Right lobe of liver (tissue), 6 donors: ENCODE measurements at places on chromosomes 3 and 15. TPM values are rescaled to one million over a fixed set of nuclear protein-coding genes. Genes with fewer than 3 reads are reported as not detected.
A peak's percentile ranks its signal among the peaks of the same experiment; 100 is the strongest.

GRCh38 chr3:122986693-122987179, 40.8 kb downstream of the SEMA5B start:
- DNase-seq = no peak

- DNase-seq = no peak
These were observed 25.1 kb downstream of the PIK3CB start for GRCh38 chr3:138809500-138810256.

- DNase-seq = peak; percentile 82
These were observed 16.1 kb upstream of the ONECUT1 start for GRCh38 chr15:52806284-52806655.

DNA sequence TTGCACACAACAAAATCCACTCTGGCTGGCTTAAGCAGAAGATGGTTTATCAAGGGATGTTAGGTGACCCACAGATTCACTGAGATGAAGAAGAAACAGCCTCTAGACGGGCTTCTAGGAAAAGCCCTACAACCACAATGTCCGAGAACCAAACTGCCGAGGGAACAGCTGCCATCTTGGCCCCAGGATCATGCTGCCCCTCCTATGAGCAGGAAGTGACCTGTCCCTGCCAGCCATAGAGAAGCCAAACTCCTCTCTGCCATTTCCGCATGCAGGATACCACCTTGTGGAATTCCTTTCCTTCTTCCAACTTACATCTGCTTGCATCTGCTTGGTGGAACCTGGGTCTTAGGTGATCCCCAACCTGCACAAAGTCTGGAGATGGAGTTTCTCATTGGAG, 11.4 kb upstream of the POMGNT2 start:
- no peak for DNase-seq

DNA sequence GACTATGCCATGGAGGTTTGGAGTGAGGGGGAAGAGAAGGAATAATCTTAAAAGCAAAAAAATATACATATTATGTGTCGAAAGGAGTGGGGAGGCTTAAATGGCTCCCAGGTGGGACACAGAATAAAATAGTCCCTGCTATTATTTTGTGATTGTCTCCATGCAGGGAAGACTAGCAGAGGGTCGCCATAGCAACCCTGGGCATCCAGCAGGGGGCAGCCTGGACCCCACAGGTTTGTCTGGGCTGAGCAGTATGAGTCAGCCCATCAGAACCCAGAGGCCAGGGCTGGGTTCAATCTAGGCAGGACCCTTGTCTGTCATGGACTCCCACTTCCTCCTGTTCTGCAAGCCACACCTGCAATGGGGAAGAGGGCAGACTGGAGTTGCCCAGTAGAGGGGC, 17.6 kb upstream of the LINGO1 start:
- no peak for DNase-seq

DNA sequence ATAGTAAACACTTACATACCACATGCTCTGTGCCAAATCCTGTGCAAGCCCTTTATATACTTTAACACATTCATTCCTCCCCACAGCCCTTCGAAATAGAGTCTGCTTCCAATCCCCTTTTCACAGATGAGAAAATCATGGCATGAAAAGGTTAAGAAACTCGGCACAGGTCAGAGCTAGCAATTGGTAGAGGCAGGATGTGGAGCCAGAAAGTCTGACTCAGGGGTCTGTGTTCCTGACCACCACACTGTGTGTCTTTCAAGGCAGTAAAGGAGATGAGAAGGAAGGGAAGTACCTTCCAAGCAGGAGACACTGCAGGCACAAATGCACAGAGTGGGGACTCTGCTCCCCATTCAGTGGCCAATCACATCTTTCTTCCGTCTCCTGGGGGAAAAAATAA, 61.1 kb downstream of the SCN11A start:
- DNase-seq = no peak

- DNase-seq = no peak
These were observed 69.4 kb downstream of the EPHB3 start for GRCh38 chr3:184630861-184631471.

- DNase-seq = no peak
These were observed 749.2 kb downstream of the NAALADL2 start for GRCh38 chr3:175608356-175608755.

DNA sequence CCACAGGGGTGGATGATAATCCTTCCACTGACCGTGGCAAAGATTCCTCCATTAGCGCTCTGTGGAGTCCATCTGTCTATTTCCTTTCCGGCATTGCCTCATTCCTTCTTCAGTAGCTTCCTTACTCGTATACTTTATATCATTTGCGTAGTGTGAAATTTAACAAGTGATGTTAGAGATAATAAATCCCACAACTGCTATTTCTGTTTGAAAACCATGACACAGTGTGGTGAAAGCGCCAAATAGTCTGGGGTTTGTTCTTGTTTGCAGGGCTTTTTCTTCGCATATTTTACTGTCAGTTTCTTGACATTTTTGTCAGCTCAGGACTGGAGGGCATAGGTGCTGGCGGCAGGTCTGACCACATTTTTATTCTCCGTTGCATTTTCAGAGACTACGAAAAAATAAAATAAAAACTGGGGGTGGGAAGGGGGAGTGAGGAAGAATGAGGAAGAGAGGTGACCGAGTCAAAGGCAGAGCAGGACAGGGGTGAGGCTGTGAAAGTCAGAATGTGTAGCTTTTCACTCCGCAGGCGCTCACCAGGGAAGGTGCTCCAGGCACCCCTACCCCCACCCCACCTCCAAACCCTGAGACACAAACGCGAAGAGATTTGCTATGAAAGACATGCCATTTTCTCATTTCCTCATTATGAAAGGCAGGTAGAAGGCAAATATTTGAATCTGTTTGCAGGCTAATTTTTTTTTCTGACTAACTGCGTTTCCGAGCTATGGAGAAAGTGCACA, 965.0 kb downstream of the MCTP2 start:
- no peak for DNase-seq

- DNase-seq = peak; percentile 11
These were observed 10.4 kb upstream of the NCKIPSD start for GRCh38 chr3:48696156-48696555.

DNA sequence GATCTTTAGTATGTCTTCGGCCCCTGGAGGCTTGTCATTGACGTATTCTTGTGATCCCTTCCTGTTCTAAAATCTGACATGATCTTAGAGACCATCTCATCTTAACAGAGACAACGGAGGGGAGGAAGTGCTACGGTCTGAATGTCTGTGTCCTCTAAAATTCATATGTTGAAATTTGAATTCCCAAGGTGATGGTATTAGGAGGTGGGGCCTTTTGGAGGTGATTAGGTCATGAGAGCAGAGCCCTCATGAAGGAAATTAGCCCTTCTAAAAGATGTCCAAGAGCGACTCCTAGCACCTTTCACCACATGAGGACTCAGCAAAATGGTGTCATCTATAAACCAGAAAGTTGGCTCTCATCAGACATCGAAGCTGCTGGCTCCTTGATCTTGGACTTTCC, 233.2 kb upstream of the CMC1 start:
- no peak for DNase-seq

DNA sequence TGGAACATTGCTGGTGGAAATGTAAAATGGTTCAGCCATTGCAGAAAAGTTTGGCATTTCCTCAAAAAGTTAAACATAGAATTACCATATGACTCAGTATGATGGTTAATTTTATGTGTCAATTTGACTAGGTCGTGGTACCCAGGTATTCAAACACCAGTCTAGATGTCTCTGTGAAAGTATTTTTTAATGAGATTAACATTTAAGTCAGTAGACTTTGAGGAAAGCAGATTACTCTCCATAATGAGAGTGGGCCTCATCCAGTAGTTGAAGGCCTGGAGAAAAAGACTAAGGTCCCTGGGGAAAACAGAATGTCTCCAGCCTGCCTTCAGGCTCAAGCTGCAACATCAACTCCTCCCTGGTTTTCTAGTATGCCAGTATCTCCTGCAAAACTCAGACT, 42.3 kb upstream of the TMEM87A start:
- no peak for DNase-seq

- no peak for DNase-seq
These were observed 163.3 kb downstream of the PGPEP1L start for GRCh38 chr15:98844261-98844660.

GRCh38 chr3:79515072-79515471, 252.7 kb downstream of the ROBO1 start:
- DNase-seq = no peak

GRCh38 chr15:67133026-67133425, 67.6 kb downstream of the SMAD3 start:
- no peak for DNase-seq

DNA sequence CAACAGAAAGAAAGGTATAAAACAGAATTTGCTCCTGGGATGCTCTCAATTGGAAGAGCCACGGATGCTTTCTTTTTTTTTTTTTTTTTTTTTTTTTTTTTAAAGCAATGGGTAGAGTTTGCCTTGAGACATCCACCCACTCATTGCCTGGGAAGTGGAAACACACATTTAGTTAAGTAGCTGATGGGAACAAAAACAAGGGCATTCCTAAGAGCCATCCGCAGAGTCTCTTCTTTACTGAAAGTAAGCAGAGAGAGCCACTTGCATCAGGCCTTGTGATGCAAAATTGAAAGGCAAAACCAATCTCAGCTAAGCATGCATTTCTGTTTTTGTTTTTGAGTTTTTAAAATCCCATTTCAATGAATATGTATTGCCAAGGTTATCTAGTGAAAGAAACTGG, 787.9 kb upstream of the LMCD1 start:
- no peak for DNase-seq

GRCh38 chr15:74312445-74313007, 54.9 kb downstream of the CYP11A1 start:
- no peak for DNase-seq

DNA sequence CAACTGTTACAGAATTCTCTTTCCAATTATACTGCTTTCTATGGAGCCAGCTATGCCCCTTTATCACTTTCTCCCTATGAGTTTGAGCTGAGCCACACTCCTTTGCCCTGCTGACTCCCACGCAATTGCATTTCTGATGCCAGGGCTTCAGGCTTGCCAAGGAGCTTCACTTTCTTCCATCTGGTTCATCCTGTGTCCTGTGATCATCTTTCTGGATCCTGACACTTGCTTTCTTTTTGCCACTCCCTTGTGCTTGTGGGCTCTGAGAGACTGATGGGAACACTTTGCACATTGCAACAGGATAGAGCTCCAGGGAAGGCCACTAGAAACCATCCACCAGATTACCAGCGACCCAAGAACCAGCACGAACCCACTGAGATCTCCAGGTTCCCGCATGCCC, 77.0 kb upstream of the SEC13 start:
- DNase-seq = no peak

- DNase-seq = no peak
These were observed 987.9 kb downstream of the NTRK3 start for GRCh38 chr15:87268675-87269074.

DNA sequence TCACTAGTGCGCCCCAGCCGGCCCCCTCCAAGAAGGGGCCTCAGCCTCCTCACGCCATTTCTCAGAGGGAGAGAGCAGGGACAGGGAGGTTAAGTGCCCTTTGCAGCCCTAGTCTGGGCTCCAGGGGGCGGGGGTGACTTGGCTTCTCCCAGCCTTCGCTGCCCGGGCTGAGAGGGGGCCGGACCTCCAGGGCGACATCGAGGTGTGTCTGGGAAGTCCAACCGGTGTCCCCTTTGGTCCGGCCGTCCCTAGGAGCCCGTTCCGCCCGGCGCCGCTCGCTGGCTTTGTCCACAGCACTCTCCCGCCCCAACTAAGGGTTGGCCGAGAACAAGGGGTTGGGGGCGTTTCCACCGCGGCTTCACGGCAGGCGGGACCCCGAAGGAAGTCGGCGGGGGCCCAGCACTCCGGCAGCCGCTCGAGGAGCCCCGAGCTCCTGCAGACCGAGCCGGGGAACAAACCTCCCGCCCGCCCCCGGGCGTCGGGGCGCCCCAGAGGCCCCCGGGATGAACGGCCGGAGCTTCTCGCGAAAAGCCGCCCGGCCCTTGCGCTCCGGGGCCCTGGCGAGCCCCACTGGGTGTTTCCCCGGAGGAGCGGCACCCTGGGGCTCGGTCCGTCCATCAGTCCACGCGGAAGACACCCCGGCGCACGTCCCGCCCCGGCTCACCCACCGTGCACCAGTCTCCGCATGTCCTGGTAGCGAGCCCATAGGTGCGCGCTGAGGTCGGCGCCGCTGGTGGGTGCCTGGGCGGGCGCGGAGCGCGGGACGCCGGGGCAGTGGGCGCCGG, 627 bp downstream of the NT5DC2 start:
- peak; percentile 49 for DNase-seq

DNA sequence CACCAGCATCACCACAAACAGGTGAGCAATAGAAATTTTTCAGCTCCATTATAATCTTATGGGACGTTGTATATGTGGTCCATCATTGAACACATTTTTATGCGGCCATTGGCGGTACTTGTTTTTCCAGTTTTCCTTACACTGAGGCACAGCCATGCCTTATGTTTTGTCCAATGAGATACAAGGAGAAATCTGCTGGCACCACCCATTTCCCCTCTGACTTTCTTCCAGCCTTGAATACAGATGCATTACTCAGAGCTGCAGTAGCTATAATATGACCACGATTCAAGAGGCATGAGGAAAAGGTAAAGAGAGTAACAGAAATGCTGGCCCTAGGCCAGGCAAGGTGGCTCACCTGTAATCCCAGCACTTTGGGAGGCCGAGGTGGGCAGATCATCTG, 9.0 kb upstream of the PIK3R4 start:
- DNase-seq = no peak

DNA sequence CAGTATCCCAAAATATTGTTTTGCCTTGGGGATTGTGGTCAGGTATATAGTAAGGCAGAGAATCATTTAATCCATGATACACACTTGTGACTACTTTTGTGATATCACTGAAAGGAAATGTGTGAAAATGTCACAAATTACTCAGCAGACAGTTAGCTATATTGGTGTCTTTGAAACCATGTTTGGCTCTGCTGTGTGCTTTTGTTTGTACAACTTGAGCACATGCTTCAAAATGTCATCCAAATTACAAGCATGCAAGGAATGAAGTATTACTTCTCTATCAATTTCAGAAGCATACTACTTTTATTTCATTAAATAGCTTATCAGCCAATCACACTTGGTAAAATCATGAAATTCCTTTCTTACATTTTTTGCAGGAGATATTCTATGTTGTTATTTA, 619.0 kb upstream of the AGTR1 start:
- no peak for DNase-seq

DNA sequence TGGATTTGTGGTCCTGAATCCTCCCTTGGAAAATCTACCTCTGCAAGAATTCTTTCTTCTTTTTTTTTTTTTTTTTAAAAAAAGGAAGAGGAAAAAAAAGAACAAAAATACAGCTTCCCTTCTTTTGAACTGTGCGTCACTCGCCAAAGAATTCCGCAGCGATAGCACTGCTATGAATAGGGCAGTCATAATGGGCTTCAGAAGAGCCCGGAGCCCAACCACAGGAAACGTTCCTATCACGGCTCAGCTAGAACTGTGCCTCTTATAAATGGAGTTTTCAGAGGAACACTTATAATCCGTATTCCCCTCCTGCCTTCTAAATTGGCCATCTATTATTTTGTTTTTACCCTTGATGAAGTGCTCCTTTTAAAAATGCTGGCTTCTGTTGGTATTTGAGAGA, 227.7 kb downstream of the ADAMTS17 start:
- DNase-seq = no peak

- DNase-seq = no peak
These were observed 32.0 kb downstream of the KLHL25 start for GRCh38 chr15:85762756-85763127.

CYP1A2 gene
- 146 TPM for total RNA-seq

ZBED2 gene
- not detected for total RNA-seq

FAM43A gene
- 8.4 TPM for total RNA-seq

SEMA4B gene
- 43.2 TPM for total RNA-seq

KNG1 gene
- total RNA-seq = 1,496 TPM

ADAM10 gene
- total RNA-seq = 46.6 TPM

DLEC1 gene
- total RNA-seq = 0.18 TPM

PLA2G4E gene
- total RNA-seq = not detected

FAM219B gene
- 14.0 TPM for total RNA-seq

OCA2 gene
- total RNA-seq = 0.13 TPM

PLCB2 gene
- 16.8 TPM for total RNA-seq

DNAH12 gene
- total RNA-seq = 0.18 TPM

SERPINI2 gene
- total RNA-seq = not detected

CXCR6 gene
- total RNA-seq = 0.37 TPM

CPN2 gene
- total RNA-seq = 204 TPM
